GM23248 (cell line): ENCODE measurements at places on chromosomes 4 and X. TPM values are rescaled to one million over a fixed set of nuclear protein-coding genes. Genes with fewer than 3 reads are reported as not detected.

The CXCL8 gene
- total RNA-seq, result 20.0 TPM in 2 replicates

The P2RY8 gene
- not detected in 2 replicates for total RNA-seq

The SCOC gene
- total RNA-seq, result 92.4 and 104 TPM in 2 replicates

The EVC2 gene
- 8.0 and 8.1 TPM in 2 replicates for total RNA-seq

The MXRA5 gene
- total RNA-seq, result 72.0 and 79.1 TPM in 2 replicates

The GABRB1 gene
- not detected in 2 replicates for total RNA-seq

The DMP1 gene
- not detected in 2 replicates for total RNA-seq
